ENCODE measurements at places on chromosomes 7 and 10.
A peak's percentile ranks its signal among the peaks of the same experiment; 100 is the strongest.

GRCh38 chr10:74558897-74559296, 267.5 kb upstream of the KAT6B start:
- no peak for DNase-seq

DNA sequence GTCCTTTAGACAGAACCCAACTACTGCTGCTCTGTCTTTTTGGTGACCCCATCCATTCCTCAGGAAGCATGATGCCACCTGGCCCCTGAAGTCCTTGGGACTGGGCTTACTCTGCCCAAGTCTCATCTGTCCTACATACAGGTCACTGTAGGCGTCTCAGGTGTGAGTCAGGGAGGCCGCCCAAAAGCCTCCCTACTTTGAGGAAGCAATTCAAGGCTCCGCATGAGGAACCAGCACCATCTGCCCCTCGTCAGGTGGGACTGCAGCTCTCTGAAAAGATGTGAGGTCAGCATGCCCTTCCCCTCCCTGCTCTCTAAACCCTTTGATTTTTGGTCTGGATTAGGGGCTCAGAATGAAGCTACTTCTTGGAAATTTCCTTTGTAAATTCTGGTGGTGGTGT, 354.8 kb downstream of the CXCL12 start:
- DNase-seq = peak; percentile 33

DNA sequence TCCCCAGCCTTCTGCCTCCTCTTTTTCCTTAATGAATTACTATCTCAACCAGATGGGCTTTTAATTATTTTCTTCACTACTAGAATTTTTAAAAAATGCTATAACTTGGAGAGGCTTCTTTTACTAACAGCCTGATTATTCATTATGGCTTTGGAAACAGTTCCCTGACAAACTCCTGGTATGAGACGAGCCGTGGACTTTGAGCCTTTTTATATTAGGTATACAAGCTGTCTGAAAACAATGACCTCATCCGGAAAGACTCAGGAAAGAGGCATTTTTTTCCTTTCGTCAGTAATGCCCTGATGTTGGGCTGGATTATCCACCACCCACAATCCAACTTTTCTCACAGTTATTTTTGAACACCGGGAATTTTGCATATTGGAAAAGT, 26.7 kb upstream of the ABLIM1 start:
- no peak for DNase-seq

GRCh38 chr7:16463949-16464715, 1.4 kb downstream of the SOSTDC1 start:
- no peak for DNase-seq

- no peak for DNase-seq
These were observed 29.8 kb downstream of the CPVL start for GRCh38 chr7:29116361-29117200.

GRCh38 chr10:64346389-64346788, 825.2 kb downstream of the REEP3 start:
- no peak for DNase-seq
